ENCODE measurements at places on chromosomes 13 and 19.
A peak's percentile ranks its signal among the peaks of the same experiment; 100 is the strongest.

- no peak for DNase-seq
Observed at GRCh38 chr19:3161453-3161852, 17.1 kb upstream of the S1PR4 start.

- DNase-seq, result no peak
Observed at GRCh38 chr13:69155136-69155535, 952.5 kb upstream of the ATXN8OS start.

GRCh38 chr19:16435238-16435917 is 36.4 kb downstream of the EPS15L1 start:
- DNase-seq, result no peak

GRCh38 chr13:23588666-23589065 is 18.5 kb downstream of the TNFRSF19 start:
- DNase-seq, result no peak

GRCh38 chr13:106587787-106588186 is 19.9 kb upstream of the ARGLU1 start:
- no peak for DNase-seq

GRCh38 chr13:111914241-111915103 is 152.5 kb upstream of the SOX1 start:
- no peak for DNase-seq

DNA sequence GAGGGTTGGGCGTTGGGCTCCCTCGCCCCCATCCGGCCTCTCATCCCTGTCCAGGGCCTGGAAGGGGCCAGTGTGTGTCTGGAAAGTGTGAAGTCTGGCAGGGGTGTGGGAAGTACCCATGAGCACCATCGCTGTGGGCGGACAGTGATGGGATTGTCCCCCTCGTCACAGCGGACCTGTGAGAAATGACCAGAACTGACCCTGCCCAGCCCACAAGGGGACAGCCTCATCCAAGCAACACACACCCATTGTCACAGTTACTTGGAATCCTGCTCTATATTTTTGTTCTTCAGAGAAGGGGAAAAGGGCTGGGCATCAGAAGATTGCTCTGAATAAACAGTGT is 18.6 kb downstream of the MCF2L start:
- DNase-seq, result no peak

DNA sequence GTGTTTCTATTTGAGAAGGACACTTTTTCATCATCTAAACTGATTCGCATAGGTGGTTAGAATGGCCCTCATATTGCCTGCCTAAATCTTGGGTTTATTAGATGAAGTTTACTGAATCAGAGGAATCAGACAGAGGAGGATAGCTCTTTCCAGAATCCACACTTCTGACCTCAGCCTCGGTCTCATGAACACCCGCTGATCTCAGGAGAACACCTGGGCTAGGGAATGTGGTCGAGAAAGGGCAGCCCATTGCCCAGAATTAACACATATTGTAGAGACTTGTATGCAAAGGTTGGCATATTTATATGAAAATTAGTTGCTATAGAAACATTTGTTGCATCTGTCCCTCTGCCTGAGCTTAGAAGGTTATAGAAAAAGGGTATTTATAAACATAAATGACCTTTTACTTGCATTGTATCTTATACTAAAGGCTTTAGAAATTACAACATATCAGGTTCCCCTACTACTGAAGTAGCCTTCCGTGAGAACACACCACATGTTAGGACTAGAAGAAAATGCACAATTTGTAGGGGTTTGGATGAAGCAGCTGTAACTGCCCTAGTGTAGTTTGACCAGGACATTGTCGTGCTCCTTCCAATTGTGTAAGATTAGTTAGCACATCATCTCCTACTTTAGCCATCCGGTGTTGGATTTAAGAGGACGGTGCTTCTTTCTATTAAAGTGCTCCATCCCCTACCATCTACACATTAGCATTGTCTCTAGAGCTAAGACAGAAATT is 103.8 kb downstream of the TNFRSF19 start:
- DNase-seq, result no peak

GRCh38 chr13:39483326-39483725 is 119.7 kb downstream of the LHFPL6 start:
- no peak for DNase-seq

DNA sequence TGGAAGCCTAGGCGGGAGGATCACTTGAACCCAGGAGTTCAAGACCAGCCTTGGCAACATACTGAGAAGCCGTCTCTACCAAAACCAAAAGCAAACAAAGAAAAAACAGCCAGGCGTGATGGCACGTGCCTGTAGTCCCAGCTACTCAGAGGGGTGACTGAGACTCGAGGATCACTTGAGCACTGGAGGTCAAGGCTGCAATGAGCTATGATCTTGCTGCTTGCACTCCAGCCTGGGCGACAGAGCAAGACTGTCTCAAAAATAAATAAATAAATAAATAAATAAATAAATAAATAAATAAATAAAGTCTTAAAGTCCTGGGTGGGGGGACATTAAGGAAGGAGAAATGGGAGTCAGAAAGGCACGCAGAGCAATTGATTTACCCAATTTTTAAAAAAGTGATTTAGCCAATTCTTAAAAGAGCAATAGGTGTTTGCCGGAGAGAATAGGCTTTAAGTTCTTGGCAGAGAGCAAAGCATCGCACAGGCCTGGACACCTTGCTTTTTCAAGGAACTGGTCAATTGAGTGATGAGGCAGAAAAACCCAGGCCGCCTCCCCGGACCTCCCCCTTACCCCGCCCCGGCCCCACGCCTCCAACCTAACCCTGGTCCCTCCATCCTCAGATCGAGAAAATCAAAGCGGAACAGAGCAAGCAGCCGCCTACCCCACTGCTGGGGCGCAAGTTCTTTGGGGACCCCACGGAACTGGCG is 9.5 kb upstream of the SHKBP1 start:
- no peak for DNase-seq

GRCh38 chr13:72808917-72809500 is 27.1 kb downstream of the PIBF1 start:
- DNase-seq, result no peak

DNA sequence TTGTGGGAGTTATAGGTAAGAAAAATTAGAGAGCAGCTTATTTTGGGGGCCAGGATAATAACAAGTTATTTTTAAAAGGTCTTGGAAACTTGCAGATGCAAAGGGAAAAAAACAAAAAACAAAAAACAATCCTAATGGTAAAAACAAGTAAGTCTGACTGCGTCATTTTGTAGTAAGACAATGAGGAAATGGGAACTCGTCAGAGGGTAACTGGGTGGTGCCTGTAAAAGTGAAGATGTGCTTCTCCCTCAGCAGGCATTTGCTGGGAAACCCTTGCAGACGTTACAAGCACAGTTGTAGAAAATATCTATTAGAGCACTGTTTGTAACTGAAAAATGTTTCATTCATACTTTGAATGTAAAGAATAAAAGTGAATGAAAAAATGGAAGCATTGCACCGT is 2.2 kb upstream of the TNFSF13B start:
- no peak for DNase-seq

DNA sequence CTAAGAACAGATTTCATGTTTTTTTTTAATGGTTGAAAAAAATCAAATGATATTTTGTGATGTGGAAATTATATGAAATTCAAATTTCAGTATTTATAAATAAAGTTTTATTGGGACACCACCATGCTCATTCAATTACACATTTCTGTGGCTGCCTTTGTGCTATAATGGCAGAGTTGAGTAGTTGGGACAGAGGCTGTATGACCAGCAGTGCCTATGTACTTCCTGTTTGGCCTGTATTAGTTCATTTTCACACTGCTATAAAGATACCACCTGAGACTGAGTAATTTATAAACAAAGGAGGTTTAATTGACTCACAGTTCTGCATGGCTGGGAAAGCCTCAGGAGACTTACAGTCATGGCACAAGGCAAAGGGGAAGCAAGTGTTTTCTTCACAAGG is 33.6 kb downstream of the AKAP11 start:
- DNase-seq, result no peak

- DNase-seq, result no peak
Observed at GRCh38 chr13:110463156-110463555, 98.4 kb downstream of the RAB20 start.

DNA sequence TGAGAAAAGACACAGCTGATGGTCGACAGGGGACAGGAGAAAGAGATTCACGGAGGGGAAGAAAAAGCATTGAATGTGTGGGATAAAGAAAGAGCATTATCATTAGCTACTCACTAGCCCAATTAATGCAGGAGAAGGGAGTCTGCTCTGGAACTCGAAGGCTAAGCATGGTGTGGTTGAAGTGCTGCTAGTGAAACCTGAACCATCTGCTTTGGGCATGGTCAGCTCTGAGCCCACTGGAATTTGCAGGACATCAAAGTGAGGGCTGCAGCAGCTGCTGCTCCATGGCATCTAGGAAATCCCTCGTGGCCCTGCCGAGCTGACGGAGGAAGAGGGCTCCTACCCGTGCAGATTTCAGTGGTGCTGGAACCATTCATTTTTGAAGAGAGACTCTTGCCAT is 320.3 kb downstream of the ATP8A2 start:
- DNase-seq, result no peak

DNA sequence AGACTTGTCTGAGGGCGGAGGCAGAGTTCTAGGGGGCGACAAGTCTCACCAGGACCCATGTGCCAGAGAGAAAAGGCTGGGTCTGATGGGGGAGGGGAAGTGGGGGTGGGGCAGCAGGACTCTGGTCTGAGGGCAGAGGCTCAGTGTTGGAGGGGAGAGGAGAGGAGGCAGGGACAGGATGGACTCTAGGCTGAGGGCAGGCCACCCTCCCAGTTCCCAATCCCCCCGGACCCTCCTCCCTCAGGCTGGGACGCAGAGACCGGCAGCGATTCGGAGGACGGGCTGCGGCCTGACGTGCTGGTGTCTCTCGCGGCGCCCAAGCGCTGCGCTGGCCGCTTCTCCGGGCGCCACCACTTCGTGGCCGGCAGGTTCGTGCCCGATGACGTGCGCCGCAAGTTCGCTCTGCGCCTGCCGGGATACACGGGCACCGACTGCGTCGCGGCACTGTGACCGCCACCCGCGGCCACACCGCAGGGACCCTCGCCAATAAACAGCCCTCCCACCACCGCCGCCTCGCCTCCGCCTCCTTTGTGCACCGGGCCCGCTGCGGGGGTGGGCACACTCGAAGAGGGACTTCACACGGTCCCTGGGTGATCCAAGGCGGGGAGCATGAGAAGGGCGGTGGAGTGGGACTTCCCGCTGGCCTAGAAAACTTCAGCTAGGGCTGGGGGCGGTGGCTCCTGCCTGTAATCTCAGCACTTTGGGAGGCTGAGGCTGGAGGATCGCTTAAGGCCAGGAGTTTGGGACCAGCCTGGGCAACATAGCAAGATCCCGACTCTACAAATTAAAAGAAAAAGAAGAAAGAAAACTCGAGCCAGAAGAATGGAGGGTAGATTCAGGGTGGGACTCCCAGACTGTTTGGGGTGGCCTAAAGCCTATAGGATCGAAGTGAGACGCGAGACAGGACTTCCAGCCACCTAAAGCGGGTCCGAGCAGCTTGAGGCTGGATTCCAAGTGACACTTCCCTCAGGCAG is 703 bp upstream of the CILP2 start:
- no peak for DNase-seq

- no peak for DNase-seq
Observed at GRCh38 chr19:2578391-2578890, 102.5 kb downstream of the GADD45B start.

GRCh38 chr19:52741951-52742485 is 7.2 kb upstream of the ZNF611 start:
- DNase-seq, result no peak

GRCh38 chr13:25608181-25608580 is 236.4 kb downstream of the ATP8A2 start:
- DNase-seq, result no peak

GRCh38 chr19:4057931-4058692 is 8.6 kb downstream of the ZBTB7A start:
- peak; percentile 39 for DNase-seq

DNA sequence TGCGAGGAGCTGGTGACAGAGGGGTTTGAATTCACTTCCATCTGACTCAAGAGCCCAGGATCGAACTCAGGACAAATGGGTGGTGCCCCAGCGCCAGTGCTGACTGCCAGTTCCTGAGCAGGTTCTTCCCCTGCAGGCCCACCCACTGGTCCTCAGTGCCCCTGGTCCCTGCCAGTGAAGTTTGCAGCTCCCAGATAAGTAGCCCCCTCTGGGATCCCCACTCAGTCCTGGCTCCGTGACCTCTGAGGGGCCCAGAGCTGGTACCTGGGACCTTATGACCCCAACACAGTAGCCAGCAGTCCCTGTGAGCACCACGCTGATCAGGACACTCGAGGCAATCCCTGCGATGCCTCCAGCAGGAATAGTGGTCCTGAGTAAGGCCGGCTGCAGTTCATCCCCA is 11.3 kb upstream of the CEACAM20 start:
- DNase-seq, result no peak

GRCh38 chr19:41225238-41226052 is 6.4 kb downstream of the AXL start:
- DNase-seq, result peak; percentile 67

GRCh38 chr19:44747739-44748425 is 626 bp upstream of the BCL3 start:
- no peak for DNase-seq

GRCh38 chr13:48403151-48403631 is 9.7 kb downstream of the LPAR6 start:
- peak; percentile 48 for DNase-seq

DNA sequence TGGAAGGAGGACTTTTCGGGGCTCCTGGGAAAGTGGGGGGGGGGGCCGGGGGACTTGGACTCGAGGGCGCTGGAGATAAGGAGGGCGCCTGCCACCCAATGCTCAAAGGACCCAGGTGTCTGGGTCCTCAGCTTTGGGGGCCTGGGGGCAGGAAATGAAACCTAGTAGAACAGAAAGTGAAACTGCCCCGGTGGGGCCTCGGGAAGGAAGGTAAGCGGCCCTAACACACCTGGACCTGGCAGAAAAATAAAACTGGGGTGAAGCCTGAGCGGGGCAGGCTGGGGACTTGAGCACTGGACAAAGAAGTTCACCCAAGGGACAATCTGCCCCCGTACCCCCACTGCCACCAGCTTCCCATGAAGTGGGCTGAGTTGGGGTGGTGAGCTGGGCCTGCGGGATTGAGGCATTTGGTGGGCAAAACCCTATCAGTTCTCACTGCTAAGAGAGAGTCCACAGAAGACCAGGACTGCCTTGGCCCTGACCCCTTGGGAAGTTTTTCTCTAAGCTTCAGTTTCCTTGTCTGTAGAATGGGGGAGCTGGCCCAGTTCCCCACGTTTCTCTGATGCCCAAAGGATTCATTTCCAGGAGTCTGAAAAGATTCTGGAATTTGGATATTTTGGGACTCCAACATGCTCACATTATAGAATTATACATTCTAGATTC is 2.3 kb downstream of the PRKD2 start:
- DNase-seq, result peak; percentile 37

- peak; percentile 78 for DNase-seq
Observed at GRCh38 chr19:48169578-48169938, 586 bp downstream of the LIG1 start.

- DNase-seq, result no peak
Observed at GRCh38 chr13:99689955-99690354, 188.7 kb downstream of the TM9SF2 start.

GRCh38 chr13:47076500-47076899 is 179.6 kb upstream of the HTR2A start:
- DNase-seq, result no peak

GRCh38 chr13:29260684-29261083 is 334.8 kb downstream of the SLC7A1 start:
- no peak for DNase-seq

GRCh38 chr19:2820112-2820702 is 539 bp downstream of the ZNF554 start:
- DNase-seq, result no peak

- no peak for DNase-seq
Observed at GRCh38 chr13:33548069-33548468, 262.5 kb upstream of the STARD13 start.
